ENCODE measurements at places on chromosomes 16 and 17.

DNA sequence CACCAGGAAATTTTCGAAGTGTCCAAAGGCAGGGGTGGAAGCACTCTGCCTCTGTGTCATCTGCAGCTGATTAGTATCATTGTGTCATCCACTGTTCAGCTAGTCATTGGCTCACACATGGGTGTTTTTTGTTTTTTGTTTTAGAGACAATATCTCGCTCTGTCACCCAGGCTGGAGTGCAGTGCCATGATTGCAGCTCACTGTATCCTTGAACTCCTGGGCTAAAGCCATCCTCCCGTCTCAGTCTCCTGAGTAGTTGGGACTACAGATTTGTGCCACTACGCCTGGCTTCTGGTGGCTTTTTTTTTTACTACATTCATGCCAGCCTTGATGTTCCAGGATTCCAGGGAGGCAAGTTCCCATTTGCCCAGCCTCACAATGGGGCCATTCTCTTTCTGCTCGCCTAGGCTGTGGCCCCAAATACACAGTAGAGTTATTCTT, 32.5 kb upstream of the MYO18A start:
- ATAC-seq: no peak

- no peak for ATAC-seq
Measured at GRCh38 chr16:69373019-69373418, 12.8 kb downstream of the TERF2 start.

- no peak for ATAC-seq
Measured at GRCh38 chr16:11794996-11795886, 1.8 kb downstream of the ZC3H7A start.

DNA sequence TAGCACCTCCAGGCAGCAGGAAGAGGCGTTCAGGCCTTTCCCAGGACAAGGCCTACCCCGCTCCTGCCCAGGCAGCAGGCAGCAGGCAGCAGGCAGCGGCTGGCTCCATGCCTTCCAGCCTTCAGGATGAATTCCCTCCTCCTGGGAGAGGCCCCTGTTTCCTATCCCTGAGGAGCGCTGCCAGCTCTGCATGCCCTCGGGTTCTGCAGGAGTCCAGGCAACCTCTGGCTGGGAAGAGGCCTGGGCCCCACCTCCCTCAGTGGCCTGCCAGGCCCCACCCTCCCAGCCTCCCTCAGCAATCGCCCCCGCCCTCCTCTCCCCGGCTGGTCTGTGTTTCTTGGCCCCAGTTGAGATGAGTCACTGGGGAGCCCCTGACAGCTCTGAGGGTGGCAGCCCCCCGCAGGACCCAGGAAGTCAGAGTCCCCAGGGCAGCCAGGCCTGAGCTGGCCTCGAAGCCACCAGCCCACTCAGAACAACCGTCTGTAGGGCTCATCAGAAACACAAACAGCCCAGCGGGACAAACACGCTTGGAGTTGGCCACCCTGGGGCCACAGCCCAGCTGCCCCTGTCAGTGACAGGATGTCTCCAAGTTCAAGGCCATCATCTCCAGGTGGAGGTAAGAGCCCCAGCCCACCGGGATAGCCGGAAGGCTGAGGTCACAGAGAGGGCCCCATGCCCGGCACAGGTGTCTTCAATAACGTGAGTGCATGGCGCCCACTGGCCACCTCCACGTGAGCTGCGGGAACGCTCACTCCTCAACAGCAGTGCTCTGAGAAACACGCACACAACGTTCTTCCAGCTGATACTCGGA, 39.5 kb upstream of the CIBAR2 start:
- peak; percentile 90 for ATAC-seq

GRCh38 chr17:28944862-28945741, 6.2 kb downstream of the PHF12 start:
- ATAC-seq: no peak

- peak; percentile 29 for ATAC-seq
Measured at GRCh38 chr17:78819806-78820792, 20.5 kb downstream of the USP36 start.

GRCh38 chr17:3799181-3799945, 1.6 kb downstream of the ITGAE start:
- no peak for ATAC-seq

- ATAC-seq: no peak
Measured at GRCh38 chr17:9322326-9322725, 253.3 kb downstream of the STX8 start.

DNA sequence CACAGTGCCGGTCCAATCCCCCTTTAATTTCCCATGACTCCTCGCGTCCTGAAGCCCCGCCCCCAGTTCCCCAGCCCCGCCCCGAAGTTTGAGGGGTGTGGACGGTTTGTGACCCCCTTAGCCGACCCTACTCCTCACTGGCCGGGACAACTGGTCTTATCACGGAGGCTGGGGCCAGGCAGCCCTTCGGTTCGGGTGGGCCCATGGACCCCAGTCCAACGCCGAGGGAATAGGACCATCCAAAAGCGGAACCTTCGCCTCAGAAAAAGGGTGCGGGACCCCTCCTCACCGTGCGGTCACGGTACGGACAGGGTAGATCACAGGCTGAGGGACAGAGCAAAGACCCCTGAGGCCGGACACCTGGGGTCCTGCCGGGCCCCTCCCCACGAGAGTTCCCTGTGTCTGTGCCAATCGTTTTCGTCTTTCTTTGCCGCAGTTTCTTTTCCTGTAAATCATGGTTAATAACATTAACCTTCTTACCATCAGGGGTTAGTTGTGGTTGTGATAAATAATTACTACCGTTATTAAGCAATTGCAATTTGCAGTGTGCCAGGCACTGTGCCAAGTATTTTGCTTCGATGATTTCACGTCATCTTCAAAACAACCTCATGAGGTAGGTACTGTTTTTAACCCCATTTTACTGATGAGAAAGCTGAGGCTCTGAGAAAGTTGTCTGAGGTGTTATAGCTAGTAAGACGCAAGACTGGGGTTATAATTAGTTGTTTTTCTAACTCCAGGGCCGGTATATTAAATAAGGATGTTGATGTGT, 543 bp downstream of the TMUB2 start:
- ATAC-seq: peak; percentile 73
